ENCODE measurements at places on chromosomes 7 and 10.

GRCh38 chr7:18828260-18828993, 289.0 kb downstream of the TWIST1 start:
- DNase-seq, result no peak

- no peak for DNase-seq
Measured at GRCh38 chr10:104099269-104099668, 13.6 kb upstream of the COL17A1 start.

DNA sequence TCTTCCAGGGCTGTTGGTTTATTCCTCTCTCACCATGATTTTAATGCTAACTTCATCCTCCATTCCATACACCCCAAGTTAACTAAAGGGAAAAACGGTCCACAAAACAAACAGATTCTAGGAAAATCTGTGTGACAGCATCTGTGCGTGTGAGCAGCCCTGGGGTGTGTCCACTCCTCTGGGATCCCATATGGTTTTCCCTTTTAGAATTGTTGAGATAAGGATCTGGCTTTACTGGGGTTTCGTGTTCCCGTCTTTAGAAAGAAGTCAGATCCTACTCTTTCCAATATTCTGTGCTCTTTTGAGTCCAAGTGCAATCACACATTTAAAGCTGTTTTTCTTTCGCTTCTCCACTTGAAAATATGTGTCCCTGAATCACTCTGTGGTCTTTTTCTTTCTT, 257.1 kb downstream of the KLF6 start:
- no peak for DNase-seq

- peak; percentile 40 for DNase-seq
Measured at GRCh38 chr7:76048668-76048988, 722 bp downstream of the MDH2 start.

DNA sequence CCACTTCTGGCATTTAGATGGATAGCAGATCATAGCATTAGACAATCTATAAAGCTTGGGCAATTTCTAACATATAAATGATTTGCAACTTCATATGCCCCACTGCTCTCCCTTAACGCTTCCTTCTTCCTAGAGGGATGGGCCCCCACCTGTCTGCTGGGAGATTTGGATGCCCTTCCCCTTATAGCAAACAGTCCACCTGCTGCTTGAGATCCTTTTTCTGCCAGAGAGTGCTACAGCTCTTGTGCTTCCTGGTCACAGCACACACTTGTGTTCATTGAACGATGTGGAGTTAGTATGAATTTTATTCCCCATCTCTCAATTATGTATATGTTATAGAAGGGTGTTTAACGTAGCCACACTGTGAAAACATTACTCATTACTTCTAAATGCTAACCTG, 10.4 kb upstream of the PCGF5 start:
- no peak for DNase-seq

DNA sequence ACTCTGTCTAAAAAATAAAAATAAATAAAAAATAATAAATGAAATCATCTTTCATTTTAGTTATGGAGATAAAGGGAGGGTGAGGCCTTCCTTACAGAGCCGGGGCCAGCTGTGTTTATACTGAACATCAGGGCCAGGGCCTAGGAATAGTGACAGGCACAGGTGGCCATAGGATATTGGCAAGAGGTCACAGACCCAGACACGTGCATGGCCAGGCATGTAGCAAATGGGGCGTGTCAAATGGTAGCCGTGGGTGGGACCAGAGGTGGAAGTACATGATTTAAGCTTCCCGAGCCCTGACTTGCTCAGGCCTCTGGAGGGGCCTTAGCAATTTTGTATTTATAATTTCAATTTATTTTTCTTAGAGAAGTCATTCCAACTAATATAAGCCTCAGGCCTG, 353.0 kb downstream of the ANKRD30A start:
- no peak for DNase-seq

- no peak for DNase-seq
Measured at GRCh38 chr10:90424730-90425129, 433.1 kb downstream of the HTR7 start.

GRCh38 chr7:116097365-116098009, 66.9 kb upstream of the TFEC start:
- peak; percentile 9 for DNase-seq

DNA sequence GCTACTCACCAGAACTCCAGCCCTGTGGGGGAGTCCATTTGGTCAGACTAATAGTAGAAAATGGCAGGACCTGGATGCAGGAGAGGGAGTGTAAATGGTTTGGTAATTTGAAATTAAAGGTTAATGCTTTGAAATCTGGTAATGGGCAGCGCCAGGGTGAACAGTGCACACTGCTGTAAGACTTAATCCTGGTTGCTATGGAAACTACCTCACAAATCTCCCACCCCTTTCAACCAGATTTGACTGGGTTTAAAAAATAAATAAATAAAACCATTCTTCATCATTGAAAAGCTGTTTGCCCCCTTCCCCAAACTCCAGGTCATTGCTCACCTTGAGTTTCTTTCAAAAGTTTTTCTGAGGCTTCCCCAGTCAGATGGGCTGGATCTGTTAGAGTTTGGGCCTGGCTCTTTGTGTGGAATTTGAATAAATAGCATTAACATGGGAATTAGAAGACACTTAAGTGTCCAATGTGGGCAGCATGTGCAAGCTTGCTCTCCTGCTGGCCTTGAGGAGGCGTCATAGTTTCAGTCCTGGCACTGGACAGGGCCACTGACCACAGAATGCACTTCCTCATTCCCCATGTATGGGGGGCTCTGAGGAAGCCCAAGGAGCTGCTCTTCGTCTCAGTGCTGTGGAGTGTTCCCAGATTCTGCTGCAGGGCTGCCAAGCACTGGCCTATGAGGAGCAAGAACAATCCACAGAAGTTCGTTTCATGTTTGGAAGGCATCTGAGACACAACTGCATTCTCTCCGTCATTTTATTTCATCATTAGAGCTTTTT, 90.7 kb downstream of the LRRC4 start:
- no peak for DNase-seq

- no peak for DNase-seq
Measured at GRCh38 chr10:86659161-86659691, 4.9 kb downstream of the OPN4 start.

DNA sequence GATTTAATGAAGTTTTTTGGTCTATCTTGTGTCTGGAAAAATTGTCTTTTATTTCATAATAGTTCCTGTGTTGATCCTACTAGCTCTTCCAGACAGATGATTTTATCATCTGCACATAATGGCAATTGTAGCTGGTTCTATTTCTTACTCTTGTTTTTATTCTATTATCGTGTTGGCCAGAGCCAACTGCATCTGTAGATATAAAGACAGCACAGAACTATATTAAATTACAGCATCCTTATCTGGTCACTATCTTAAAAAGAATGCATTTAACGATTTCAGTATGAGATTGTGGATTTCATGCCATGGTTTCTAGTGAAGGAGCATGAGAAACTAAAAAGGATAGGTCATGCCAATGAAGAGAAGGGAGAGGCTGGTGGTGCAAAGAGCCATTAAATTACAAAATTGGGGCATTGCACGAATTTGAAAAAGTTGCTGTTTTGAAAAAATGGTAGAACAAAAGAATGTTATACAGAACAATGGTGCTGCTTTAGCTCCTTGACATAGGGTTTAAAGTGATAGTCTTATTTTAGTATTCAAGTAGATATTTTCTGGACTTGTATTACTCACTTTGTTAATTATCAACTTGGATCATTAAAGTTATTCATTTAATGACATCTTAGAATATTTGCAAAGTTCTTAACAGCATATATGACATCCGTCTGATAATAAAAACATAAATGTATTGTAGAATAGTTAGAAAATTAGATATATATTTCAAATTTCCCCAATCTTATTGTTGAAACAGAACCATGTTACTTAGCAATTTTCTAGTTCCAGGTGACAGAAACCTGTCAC, 1250.3 kb downstream of the REEP3 start:
- DNase-seq, result no peak
